ENCODE measurements at places on chromosomes 5 and 9. TPM values are rescaled to one million over a fixed set of nuclear protein-coding genes. Genes with fewer than 3 reads are reported as not detected.

F2RL1 gene
- 2.3 TPM for polyA plus RNA-seq

FAM53C gene
- polyA plus RNA-seq: 34.9 TPM

GMCL2 gene
- polyA plus RNA-seq: 0.10 TPM

MTREX gene
- 65.6 TPM for polyA plus RNA-seq

GFI1B gene
- polyA plus RNA-seq: 0.42 TPM

TTC1 gene
- 62.3 TPM for polyA plus RNA-seq

IRX1 gene
- polyA plus RNA-seq: 33.5 TPM

PGM5 gene
- 11.5 TPM for polyA plus RNA-seq

SHISAL2B gene
- polyA plus RNA-seq: 2.9 TPM

PRUNE2 gene
- polyA plus RNA-seq: 52.0 TPM

CEL gene
- 2.3 TPM for polyA plus RNA-seq

Data from spinal cord (tissue), 10 donors.